T-helper 1 cell treated with Interleukin-12 subunit alpha and Interleukin-12 subunit beta and Interleukin-4 antibody, amounts not matched to agents 30 ng/mL and 1 ng/mL, for 36 hours (primary cell): ENCODE measurements at places on chromosomes 11 and 22. TPM values are rescaled to one million over a fixed set of nuclear protein-coding genes. Genes with fewer than 3 reads are reported as not detected.

Gene CASP1
- total RNA-seq: 77.3 and 87.9 TPM in 2 replicates

Gene CSTF3
- 27.9 and 31.1 TPM in 2 replicates for total RNA-seq

Gene ARHGEF17
- not detected in 2 replicates for total RNA-seq

Gene MMP11
- 0.27 and 0.49 TPM in 2 replicates for total RNA-seq

Gene MMP7
- total RNA-seq: not detected in 2 replicates

Gene TEX54
- not detected in 2 replicates for total RNA-seq

Gene GAS2
- total RNA-seq: 2.0 and 2.9 TPM in 2 replicates

Gene PHETA2
- total RNA-seq: 4.0 and 4.7 TPM in 2 replicates

Gene OR10A3
- total RNA-seq: not detected in 2 replicates

Gene HOATZ
- total RNA-seq: not detected in 2 replicates

Gene MOGAT2
- not detected in 2 replicates for total RNA-seq

Gene PLCB3
- 11.5 and 12.0 TPM in 2 replicates for total RNA-seq

Gene TBX1
- not detected in 2 replicates for total RNA-seq

Gene MYBPC3
- total RNA-seq: not detected in 2 replicates

Gene OR51F1
- total RNA-seq: not detected in 2 replicates

Gene LSP1
- 418 and 430 TPM in 2 replicates for total RNA-seq

Gene HSPB2
- not detected in 2 replicates for total RNA-seq

Gene OR52I2
- not detected in 2 replicates for total RNA-seq

Gene MRGPRX3
- not detected in 2 replicates for total RNA-seq

Gene C11orf42
- total RNA-seq: not detected in 2 replicates

Gene SCN2B
- not detected in 2 replicates for total RNA-seq
